ENCODE measurements at places on chromosomes 16 and 17.
A peak's percentile ranks its signal among the peaks of the same experiment; 100 is the strongest.

DNA sequence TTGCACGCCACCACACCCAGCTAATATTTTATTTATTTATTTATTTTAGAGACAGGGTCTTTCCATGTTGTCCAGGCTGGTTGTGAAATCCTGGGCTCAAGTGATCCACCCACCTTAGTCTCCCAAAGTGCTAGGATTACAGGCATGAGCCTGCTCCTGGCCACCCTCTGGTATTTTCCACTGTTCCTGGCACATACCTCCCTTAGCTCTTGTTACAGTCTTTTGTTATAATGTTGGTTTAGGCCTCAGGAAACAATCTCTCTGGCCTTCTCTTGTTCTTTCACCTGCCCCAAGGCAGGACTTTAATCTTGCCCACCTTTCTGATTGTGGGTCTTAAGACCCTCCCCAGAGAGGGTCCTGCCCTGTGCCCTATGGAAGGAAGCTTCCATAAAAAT is 3.6 kb upstream of the CYTH1 start:
- DNase-seq, result peak; percentile 11

- no peak for DNase-seq
These were observed 163.9 kb downstream of the PRKCB start for GRCh38 chr16:23999663-24000062.

DNA sequence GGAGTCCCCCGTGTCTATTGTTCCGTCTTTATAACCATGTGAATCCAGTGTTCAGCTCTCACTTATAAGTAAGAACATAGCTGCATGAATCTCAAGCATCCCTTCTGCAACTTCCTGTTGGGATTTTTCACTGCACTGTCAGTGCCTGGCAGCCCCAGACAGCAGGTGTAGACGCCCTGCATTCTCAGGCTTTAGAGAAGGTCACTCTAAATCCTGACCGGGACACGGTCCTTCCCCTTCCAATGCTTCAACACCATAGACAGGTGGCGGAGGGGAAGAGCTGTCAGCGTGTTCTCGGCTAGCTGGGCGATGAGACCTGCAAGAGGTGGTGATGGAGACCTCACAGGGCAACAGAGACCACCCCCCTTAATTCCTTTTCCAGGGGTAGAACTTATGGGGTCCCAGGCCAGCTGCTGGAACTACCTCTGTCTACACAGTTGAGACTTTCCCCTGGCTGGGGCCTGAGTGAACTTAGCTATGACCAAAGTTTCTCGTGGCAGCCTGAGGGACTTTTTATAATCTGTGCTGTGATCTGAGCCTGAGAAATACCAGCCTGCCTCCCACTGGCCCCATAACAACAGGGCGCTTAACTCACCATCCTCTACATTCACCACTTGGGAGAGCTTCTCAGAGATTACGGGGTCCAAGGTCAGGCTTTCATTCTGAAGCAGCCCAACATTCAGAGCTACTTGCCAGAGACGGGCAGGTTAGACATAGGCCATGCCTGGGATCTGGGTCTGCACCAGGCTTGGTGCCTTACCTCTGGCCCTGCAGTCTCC is 143.2 kb upstream of the TNRC6C start:
- no peak for DNase-seq

DNA sequence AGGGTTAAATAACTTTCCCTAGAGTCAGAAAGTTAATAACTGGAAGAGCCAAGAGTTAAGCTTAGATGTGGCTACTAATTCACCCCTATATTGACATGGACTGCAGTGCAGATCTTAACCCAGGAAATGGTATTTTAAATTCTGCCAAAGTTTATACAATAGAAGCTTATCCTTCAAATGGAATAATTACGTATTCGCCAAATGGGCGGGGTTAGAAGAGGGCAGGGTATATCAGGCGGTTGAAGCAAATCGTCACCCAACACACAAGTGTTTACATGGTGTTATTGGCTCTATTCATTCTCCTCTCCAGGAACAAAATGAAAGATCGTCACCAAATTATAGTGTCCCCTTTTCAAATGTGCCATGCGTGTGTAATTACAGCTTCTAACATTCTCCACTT is 182.7 kb downstream of the PRKCB start:
- no peak for DNase-seq

DNA sequence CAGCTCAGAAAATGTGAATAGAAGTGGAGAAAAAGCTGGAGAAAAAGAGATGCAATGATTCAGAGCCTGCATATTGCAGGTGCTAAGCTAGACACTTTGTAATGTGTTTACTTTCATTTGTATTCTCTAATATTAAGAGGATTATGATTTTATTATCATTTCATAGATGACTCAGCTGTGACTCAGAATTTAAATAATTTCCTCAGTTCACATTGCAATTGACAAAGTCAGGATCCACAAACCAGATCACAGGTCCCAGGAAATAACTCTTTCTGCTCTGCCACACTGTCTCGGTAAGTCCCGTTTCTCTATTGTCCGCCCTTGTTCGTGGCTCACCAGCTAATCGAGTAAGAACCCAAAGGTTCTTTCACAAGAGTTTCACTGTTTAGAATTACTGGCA is 235.4 kb upstream of the MON1B start:
- DNase-seq, result no peak

- no peak for DNase-seq
These were observed 4.6 kb downstream of the GNA13 start for GRCh38 chr17:65051922-65052321.

GRCh38 chr17:43469145-43469544 is 14.6 kb upstream of the DHX8 start:
- no peak for DNase-seq

DNA sequence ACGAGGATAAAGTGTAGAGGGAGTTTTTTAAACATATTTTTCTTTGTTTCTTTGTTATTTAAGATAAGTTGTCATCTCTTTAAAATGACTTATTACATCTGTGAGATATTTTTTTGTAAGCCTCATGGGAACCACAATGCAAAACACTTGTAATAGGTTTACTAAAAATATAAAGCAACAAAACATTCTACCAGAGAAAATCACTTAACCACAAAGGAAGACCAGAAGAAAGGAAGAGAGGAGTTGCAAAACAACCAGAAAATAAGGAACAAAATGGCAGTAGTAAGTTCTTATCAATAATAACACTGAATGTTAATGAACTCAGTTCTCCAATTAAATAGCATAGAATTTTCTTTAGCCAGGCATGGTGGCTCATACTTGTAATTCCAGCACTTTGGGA is 22.9 kb downstream of the DHRS7B start:
- DNase-seq, result no peak

- DNase-seq, result no peak
These were observed 2.8 kb downstream of the HAPSTR1 start for GRCh38 chr16:9094011-9094846.

DNA sequence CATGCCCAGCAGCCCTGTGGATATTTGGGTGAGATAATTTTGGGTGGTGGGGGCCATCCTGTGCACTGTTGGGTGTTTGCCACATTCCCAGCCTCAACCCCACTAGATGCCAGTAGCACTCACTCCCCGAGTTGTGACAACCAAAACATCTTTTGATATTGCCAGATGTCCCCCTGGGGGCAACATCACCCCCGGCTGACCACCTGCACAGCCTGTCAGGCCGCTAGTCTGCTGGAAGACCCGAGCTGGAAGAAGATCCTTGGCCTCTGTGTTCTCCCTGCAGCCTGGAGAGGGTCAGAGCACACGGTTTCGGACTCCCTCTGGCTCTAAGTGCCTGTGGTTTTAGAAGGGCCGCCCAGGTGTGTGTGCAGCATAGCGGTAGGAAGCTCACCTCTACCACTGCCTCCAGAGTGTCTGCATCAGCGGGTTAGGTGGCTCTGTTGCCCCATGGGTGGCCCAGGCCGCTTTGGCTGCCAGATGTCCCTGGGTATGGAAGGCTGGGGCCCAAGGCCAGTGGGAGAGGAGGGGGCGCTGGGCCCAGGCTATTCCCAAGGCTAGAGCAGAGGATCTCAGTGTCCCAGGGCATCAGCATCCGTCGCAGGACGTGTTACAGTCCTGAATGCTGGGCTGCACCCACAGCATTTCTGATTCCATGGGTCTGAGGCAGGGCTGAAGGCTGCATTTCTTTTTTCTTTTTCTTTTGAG is 195.8 kb upstream of the GSE1 start:
- DNase-seq, result no peak

DNA sequence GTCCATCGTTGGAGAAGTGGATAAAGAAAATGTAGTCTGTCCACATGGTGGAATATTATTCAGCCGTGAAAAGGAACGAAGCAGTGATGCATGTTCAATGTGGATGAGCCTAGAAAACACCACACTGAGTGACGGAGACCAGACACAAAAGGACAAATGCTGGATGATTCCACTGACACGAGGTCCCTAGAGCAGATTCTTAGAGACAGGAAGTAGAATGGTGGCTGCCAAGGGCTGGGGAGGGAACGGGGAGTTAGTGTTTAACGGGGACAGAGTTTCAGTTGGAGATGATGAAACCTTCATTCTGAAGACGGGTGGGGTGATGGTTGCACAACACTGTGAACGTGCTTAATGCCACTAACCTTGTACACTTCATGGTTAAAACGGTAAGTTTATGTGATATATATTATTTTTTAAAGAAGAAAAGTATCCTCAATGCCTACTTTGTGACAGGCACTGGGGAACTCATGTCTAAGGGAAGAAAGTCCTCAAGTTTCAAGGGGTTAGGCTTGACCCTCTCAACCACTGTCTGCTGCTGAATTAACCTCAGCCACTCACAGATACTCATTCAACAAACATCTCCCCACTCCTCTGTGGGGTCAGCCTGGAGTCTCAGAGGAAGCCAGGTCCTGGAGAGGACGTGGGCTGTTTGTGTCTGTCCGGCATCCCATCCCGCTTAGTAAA is 17.6 kb downstream of the C16orf74 start:
- DNase-seq, result no peak

DNA sequence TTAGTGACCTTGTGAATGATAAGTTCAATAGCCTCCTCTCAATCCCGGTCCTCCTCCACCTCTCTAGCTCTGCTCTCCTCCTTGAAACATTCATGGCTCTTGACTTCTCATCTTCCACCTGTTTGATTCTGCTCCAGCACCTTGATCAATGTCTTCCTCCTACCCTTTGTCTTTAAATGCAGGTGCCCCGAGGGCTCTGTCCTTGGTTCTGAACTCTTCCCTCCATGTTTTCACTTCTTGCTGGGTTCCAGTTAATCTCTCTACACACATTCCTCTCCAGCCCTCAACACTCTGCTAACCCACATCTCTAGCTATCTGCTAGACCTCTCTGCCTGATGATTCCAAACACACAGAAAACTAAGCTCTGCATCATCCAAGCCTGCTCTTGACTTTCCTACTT is 13.4 kb downstream of the CD300E start:
- no peak for DNase-seq

GRCh38 chr17:596287-596686 is 118.4 kb downstream of the VPS53 start:
- DNase-seq, result no peak

DNA sequence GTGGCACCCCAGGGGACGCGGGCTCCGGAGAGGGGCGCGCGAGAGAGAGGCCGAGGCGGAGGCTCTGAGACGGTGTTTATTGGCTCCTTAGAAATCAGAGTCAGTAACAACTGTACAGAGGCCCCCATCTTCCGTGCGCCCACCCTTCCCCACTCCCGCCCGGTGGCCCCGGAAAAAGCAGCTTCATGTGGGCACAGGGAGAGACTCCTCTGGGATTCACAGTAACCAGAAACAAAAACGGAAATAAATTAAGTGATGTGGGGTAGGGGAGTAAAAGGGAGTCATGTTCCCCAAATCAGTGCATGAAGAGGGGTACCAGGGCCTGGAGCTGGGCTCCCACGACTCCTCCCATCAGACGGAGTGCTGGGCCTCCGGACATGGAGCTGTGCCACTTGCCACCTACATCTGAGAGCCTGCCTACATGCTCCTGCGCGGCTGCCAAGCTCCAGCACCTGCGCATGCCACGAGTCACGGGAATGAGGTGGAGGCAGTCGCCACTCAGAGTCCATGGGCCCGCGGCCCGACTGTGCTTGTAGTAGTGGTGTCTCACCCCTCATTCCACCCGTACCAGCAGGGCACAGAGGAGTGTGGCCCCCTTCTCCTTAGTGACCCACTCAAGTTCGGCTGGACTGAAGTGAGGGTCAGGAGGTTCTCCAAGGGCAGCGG is 543 bp upstream of the GPS2 start:
- no peak for DNase-seq

GRCh38 chr16:56607109-56607618 is 1.2 kb upstream of the MT2A start:
- DNase-seq, result no peak

DNA sequence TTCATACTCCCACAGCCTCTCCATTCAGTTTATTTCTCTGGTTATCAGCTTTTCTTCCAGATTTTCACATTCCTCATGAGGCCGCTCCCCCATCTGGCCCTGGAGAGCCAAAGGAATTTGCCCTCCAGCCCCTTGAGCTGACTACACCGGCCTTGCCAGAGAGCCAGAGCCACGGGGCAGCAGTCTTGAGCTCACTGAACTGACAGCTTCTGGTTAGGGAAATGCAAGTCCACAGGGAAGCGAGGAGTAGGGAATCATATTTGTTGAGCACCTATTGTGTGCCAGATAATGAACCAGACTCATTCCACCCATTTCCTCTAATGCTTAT is 102.4 kb downstream of the ABCC12 start:
- DNase-seq, result no peak

- no peak for DNase-seq
These were observed 2.9 kb downstream of the ZNF750 start for GRCh38 chr17:82836823-82837357.

GRCh38 chr17:688100-688989 is 26.3 kb downstream of the VPS53 start:
- DNase-seq, result no peak

- DNase-seq, result no peak
These were observed 53.2 kb upstream of the ZNF750 start for GRCh38 chr17:82892899-82893565.

DNA sequence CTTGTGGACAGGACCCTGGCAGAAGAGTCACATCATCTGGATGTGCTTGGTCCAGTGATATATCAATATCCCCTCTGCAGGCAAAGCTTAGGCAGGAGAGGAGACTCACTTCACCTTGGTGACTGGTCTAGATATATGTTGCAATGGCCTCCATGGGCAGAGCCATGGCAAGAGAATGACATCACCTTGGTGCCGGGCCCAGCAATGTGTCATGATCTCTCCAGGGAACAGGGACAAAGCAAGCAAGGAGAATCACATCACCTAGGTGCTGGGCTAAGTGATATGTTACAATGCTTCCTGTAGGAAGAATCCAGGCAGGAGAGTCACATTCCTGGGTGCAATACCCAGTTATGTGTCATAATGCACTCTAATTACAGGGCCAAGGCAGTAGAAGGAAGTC is 2106.2 kb downstream of the TP53TG3F start:
- DNase-seq, result no peak
